ENCODE measurements at places on chromosomes 7 and 10.

- no peak for DNase-seq
Observed at GRCh38 chr10:95480901-95481491, 80.2 kb downstream of the SORBS1 start.

DNA sequence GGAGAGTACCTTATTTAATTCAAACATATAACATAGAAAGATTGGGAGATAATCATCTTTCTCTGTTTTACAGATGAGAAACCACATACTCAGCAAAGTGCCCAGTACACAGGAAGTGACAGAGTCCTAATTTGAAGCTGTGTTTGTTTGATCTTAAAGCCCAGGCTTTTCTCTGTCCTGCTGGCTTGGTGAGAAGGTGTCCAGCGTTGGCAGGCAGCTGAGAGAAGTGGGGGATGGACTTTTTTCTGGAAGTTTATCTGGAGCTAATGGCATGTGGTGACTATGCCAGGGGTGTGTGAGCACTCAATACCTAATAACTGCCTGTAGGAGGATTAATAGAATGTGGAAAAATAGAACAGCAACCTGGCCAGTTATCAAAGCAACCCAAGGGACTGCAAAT lies 60.8 kb downstream of the NPSR1 start:
- DNase-seq = no peak

- DNase-seq = no peak
Observed at GRCh38 chr10:48798481-48799254, 114.0 kb downstream of the WDFY4 start.

DNA sequence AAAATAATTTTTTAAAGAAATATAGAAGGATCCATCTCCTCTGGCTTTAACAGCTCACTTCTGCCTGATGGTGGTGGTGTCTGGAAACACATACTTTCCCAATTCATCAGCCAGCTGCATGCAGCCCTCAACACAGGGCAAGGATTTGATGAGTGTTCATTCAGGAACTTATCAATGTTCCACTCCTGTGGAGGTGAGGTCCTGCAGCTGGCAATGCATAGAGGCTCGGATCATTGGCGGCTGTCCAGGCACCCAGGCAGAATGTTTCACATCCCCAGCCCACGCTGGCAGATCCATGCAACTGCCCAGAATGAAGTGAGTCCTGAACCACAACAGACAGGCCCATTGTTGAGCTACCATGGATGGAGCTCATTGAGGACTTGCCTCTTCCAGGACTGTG lies 55.2 kb upstream of the KCNMA1 start:
- no peak for DNase-seq

- DNase-seq = no peak
Observed at GRCh38 chr10:98610836-98611235, 164.1 kb upstream of the HPS1 start.

GRCh38 chr7:125423458-125424155 lies 494.0 kb upstream of the POT1 start:
- DNase-seq = no peak

- DNase-seq = no peak
Observed at GRCh38 chr7:25614415-25614814, 386.1 kb upstream of the NPVF start.

DNA sequence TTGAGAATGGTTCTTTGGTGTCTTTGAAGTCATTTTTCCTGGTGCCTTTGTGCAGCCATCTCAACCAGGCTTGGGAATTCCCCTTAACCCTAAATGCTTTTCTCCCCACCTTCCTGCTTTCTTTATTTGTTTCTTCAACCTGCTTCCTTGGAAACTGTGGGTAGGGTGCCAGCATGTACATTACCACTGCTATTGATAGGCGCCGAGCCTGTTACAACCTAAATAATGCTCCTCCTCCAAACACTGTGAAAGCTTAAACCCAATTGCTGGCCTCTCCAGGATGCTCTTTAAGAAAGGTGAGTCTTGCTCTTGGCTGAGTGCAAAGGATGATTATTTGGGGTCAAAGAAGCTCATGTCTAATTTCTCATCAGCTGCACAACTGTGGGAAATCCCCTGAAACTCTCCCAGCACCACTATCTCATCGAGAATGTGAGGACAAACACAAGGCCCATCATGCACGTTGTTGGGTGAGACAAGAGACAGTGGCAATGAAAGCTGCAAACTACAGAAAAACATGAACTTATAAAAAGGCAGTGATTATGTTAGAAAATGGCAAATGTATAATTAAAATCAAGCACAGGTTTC lies 285.5 kb upstream of the IGFBP3 start:
- DNase-seq = no peak
